ENCODE measurements at places on chromosomes 13 and 19.

GRCh38 chr19:33740811-33741396 is 55.8 kb upstream of the KCTD15 start:
- DNase-seq = peak; percentile 74

GRCh38 chr19:29478578-29479565 is 46.9 kb upstream of the VSTM2B start:
- DNase-seq = peak; percentile 13

GRCh38 chr19:16594131-16594586 is 21.9 kb upstream of the SLC35E1 start:
- no peak for DNase-seq

DNA sequence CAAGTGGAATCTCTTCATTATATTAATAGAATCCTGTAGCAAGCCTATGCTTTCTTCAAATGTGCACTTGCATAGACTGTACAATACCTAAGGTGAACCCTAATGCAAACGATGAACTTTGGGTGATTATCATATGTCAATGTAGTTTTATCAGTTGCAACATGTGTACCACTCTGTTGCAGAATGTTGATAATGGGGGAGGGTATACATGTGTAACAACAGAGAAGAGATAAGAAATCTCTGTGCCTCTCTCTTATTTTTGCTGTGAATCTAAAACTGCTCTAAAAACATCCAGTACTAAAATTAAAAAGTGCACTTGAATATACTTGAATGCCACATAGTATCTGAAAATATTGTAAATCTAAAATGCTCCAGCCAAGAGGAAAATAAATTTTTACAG is 820.8 kb upstream of the MIR17HG start:
- no peak for DNase-seq

GRCh38 chr19:13985771-13986347 is 20.3 kb downstream of the RFX1 start:
- no peak for DNase-seq

- no peak for DNase-seq
Observed at GRCh38 chr13:68645814-68646213, 1415.7 kb upstream of the PCDH9 start.

DNA sequence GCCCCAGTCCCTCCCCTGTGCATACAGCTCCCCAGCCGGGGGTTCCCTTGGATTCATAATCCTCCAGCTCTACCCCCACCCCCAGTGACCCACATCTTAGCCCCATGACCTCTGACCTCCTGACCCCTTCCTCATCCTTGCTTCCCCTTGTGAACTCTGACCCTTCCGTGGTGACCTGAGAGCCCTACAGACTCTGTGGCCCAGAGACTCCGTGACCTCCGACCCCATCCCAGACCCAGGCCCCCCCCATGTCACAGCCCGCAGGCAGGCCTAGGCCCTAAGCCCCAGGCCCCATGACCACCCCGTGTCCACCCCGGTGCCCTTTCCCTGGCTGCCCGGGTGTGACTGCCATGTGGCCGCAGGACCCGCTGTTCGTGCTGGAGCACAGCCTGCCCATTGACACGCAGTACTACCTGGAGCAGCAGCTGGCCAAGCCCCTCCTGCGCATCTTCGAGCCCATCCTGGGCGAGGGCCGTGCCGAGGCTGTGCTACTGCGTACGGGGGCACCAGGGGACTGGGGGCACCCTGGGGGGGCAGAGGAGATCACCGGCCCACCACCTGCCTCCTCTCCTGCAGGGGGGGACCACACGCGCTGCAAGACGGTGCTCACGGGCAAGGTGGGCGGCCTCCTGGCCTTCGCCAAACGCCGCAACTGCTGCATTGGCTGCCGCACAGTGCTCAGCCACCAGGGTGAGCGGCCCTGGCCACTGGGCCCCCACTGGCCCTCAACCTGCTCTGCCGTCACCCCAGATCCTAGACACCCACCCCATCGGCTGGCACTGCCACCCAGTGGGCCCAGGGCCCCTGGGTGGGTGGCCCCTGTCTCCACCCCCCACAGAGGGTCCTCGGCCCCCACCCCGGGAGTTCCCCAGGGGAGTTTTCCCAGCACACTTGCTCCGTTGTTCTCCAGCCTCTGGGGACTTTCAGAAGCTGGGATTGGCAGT is 2.4 kb upstream of the SPIB start:
- DNase-seq = no peak

- no peak for DNase-seq
Observed at GRCh38 chr13:26709461-26709860, 51.1 kb downstream of the GPR12 start.

- no peak for DNase-seq
Observed at GRCh38 chr13:26007261-26008125, 44.3 kb downstream of the SHISA2 start.

DNA sequence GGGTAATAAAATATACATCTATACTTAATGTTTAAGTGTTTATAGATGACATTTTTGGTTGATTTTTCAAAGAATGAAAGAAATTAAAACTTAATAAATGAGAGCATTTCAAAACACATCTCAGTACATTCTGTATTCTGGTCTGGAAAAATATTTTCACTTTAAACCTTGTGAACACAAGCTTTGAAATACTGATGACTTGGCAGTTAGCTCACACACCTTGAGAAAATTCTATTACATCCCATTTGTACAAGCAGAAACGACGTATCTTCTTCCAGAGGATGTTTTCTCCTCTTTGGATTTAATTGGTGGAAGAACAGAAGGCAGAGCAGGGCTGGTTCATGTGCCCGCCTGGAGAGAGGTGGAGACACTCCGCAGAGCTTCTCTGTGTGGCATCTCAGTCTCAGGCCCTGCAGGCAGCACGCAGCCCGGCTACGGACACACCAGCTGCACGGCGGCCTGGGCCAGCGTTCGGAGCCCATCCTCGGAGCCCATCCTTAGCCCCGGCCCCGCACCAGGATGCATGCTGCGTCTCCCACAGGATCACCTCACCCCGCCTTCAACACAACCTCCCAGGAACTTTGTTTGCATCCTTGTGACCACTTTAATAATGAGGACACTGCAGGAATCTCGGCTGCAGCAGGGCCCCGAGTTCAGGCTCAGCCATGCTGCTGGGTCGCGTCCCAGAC is 48.6 kb downstream of the SOX1 start:
- DNase-seq = no peak

- no peak for DNase-seq
Observed at GRCh38 chr13:47553329-47553977, 447.6 kb downstream of the SUCLA2 start.

GRCh38 chr19:40322271-40322610 is 26.0 kb downstream of the C19orf47 start:
- no peak for DNase-seq

- DNase-seq = no peak
Observed at GRCh38 chr19:10718205-10719196, 622 bp downstream of the DNM2 start.

GRCh38 chr19:29650772-29651387 is 14.4 kb upstream of the PLEKHF1 start:
- DNase-seq = no peak

- peak; percentile 5 for DNase-seq
Observed at GRCh38 chr13:102440259-102440936, 38.5 kb upstream of the FGF14 start.

DNA sequence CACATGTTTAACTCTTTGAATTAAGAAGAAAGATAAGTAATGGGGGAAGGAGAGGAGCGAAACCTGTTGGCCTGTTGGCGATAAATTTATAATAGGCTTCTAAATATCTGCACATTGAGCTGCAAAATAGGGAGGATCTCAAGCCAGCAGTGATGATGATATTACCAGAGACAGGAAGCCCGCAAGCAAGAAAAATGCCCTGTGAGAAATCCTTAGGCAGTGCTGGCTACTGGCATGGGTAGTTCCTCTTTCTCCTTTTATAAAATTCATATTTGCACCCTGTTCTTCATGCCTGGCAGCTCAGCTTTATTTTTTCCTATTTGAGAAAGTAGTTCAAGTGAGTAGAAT is 858 bp upstream of the USP12 start:
- no peak for DNase-seq

GRCh38 chr19:41997851-41998229 is 3.8 kb upstream of the ATP1A3 start:
- no peak for DNase-seq

GRCh38 chr13:28478127-28478526 is 16.8 kb downstream of the FLT1 start:
- DNase-seq = no peak

DNA sequence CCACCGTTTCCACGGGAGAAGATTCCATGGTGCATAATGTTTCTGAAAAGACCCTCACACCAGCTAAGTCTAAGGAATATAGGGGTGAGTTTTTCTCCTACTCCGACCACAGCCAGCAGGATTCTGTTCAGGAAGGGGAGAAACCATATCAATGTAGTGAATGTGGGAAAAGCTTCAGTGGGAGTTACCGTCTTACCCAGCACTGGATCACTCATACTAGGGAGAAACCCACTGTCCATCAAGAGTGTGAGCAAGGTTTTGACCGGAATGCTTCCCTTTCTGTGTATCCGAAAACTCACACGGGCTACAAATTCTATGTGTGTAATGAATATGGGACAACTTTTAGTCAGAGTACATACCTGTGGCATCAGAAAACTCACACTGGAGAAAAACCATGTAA is 19.1 kb downstream of the ZNF473 start:
- no peak for DNase-seq

DNA sequence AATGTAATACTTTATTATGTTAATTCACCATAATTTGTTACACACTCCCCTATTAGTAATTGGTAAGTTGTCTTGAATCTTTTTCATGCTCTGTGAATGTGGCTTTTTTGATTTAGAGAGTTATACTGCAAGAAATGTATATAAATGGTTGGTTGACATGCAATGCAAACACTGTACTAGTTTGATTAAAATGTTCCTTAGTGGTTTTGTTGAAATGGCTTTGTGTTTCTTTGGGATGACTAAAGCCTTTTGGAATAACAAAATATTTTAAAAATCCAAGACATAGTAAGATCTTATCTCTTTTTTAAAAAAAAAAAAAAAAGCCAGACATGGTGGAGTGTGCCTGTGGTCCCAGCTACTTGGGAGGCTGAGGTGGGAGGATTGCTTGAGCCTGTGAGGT is 10.5 kb downstream of the LAMP1 start:
- DNase-seq = no peak

- DNase-seq = no peak
Observed at GRCh38 chr13:41411522-41411921, 45.8 kb upstream of the RGCC start.

DNA sequence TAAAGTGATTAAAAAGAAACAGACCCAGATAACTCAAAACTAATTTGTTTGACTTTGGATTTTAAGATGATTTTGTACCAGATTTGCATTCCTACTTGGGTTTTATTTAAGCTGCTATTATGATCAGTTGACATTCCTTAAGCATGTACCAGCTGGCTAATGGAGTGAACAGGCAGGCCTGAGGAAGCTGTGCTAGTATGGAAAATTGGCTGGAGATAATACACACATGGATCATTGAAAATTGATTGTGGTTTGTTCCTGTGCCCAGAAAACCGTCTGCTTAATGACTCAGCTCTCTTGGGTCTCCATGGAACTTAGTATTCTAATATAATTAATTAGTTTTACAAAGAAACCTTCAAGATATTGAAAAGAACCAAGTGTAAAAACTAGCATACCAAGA is 22.6 kb downstream of the POLR1D start:
- DNase-seq = no peak

- no peak for DNase-seq
Observed at GRCh38 chr13:25848812-25849745, 202.7 kb downstream of the SHISA2 start.

DNA sequence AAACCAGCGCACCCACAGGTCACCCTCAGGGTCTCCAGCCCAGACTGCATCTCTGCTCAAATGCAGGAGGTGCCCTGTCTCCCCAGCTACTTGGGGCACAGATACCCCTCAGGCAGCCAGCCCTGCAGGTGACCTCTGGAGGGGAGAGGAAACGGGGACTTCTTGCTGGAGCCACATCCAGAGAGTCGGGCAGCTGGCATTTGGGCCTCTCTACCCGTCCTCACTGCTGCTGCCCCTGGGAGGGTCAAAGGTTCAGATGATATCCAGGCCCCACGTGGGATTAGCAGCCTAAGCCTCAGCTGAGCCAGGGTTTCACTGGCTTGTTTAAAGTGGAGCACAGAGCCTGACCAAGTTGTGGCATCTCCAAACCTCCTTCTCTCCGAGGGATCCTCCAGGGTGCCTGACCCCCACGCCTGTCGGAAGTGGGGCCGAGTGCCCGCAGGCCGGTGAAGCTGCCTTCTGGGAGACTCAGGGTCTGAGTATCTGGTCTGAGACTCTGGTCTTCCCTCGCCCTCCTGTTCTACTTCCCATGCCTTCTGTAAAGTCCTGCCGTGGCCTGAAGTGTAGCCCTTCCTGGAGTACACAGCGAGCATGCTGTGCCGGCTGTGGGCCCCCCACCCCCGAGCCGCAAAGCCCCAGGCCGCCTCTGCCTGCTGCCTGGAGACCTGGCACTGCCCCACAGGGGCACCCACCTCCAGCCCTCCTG is 2.1 kb downstream of the RASA3 start:
- no peak for DNase-seq

- DNase-seq = no peak
Observed at GRCh38 chr13:40609972-40610726, 56.3 kb downstream of the FOXO1 start.

DNA sequence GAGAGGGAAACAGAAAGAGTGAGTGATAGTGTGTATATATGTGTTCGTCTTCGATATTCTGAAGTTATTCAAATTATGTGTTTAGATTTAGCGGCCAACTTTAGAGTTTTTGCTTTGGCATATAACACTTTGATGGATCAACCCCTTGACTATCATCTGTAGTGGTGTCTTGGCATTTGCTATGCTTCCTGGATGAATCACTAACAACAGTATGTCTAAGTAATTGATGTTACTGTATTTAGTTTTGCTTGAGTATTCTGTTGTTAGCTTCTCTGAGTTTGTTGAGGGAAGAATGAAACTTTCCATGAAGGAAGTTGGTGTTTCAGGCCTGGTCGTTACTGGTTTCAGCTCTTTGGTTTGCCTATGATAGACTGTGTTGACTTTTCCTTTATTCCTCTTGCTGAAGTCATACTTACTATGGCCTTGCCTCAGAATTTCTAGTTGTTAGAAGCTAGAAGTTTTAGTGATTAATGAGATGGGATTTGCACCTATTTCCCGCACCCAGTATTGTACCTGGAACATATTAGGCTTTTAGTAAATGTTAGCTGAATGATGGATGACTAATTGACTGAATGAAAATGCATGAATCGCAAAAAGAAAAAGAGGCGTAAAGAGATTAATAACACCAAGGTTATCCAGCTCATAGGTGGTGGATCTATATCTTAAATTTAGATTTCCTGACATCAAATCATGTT is 20.7 kb downstream of the NDFIP2 start:
- DNase-seq = no peak

DNA sequence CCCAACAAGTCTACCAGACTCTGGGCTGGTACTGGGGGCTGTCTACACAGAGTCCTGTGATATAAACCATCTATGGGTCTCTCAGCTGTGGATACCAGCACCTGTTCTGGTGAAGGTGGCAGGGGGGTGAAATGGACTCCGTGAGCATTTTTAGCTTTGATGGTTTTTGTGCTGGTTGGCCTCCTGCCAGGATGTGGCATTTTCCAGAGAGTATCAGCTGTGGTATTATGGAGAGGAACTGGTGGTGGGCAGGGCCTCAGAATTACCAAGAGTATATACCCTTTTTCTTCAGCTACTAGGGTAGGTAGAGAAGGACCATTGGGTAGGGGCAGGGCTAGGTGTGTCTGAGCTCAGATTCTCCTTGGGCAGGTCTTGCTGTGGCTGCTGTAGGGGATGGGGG is 1920.9 kb upstream of the PCDH20 start:
- DNase-seq = no peak

All from renal cortex interstitium (tissue), 15 donors.